Adrenal gland (tissue), 19 donors: ENCODE measurements at places on chromosomes 6 and 20. TPM values are rescaled to one million over a fixed set of nuclear protein-coding genes. Genes with fewer than 3 reads are reported as not detected.

GRCh38 chr20:38751360-38751976 lies 3.2 kb downstream of the ACTR5 start:
- DNase-seq, result no peak

Gene MAD2L1BP
- polyA plus RNA-seq, result 15.2 TPM

Gene FERMT1
- 9.9 TPM for polyA plus RNA-seq

DNA sequence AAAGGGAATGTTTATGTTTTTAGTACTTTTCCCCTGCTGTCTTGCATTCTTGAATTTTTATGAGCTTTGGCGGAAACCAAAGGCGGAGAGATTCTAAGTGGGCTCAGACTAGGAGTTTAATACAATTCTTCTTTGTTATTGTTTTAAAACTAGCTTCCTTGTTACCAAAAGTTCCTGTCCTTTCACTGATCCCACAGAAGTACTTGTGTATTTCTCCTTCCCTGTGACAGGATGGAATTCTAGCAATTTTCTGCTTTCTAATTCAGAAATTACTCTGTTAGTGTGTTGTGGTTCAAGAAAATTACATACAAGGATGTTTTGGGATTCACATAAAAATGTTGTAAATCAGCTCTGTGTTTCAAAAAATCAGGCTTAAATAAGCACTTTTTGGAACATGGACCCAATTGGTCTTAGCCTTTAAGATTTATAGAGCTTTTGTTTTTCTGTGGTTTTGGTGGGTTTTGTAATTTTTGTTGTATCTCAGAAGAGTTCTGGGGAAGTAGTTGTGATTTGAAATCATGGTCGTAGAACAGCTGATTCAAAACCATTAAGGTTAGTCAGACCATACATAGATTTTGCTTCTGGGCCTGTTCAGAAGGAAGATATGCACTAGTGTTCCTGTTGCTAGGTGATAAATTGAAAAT lies 17.6 kb upstream of the CTAGE9 start:
- DNase-seq, result no peak

- DNase-seq, result no peak
Observed at GRCh38 chr20:61321481-61321880, 69.4 kb downstream of the CDH4 start.
